ENCODE measurements at places on chromosomes 1 and 21.

- DNase-seq = no peak
Measured at GRCh38 chr1:3702528-3702927, 49.7 kb upstream of the CCDC27 start.

- no peak for DNase-seq
Measured at GRCh38 chr1:170067253-170067819, 7.2 kb downstream of the KIFAP3 start.

DNA sequence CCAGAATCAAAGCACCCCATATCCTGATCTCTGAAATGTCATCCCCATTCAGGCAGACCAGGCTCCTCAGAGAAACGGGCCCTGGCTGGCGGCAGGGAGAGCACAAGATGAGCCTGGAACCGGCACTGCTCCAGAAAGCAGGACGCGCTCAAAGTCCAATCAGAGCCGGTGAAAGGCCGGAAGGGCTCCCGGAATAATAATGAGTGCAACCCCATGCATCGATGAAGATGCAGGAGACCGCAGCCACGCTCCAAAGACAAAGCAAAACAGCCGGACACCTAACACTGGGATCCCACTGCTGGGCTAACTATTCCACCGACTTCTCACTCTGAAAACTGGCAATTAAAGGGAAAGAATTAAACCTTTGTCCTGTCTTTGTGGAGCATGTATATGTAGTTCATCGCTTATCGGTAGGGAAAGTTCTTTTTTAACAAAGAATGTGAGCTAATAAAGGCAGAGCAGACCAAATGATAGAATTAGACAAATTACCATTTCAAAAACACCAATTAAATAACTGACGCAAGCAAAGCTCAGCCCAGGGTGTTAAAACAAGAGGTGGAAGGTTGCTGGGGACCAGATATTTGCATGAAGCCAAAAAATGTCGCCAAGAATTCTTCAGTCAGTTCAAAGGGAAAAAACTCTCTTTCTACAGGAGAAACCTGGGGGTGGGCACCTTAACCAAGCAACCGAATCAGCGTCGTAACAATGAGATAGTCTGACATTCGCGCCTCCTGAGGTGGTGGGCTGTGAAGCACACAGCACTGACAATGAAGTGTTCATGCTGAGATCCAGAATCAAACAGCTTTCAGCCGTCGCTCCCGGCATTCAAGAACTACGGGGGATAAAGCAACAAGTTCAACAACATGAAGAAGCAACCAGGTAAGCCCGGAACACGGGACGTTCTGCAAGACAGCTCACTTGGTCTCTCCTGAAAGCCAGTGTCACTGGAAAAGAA, 95.2 kb downstream of the NPHP4 start:
- no peak for DNase-seq

DNA sequence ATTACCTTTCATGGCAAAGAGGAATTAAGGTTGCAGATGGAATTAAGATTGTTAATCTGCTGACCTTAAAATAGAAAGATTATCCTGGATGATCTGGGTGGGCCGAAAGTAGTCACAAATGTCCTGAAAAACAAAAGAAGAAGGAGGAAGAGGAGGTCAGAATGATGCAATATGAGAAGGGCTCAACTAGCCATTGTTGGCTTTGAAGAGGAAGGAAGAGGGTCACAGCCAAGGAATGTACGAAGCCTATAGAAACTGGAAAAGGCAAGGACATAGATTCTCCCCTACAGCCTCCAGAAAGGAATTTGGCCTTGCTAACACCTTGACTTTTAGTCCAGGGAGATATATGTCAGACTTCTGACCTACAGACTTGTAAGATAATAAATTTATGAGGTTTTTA, 39.4 kb upstream of the FMOD start:
- no peak for DNase-seq

DNA sequence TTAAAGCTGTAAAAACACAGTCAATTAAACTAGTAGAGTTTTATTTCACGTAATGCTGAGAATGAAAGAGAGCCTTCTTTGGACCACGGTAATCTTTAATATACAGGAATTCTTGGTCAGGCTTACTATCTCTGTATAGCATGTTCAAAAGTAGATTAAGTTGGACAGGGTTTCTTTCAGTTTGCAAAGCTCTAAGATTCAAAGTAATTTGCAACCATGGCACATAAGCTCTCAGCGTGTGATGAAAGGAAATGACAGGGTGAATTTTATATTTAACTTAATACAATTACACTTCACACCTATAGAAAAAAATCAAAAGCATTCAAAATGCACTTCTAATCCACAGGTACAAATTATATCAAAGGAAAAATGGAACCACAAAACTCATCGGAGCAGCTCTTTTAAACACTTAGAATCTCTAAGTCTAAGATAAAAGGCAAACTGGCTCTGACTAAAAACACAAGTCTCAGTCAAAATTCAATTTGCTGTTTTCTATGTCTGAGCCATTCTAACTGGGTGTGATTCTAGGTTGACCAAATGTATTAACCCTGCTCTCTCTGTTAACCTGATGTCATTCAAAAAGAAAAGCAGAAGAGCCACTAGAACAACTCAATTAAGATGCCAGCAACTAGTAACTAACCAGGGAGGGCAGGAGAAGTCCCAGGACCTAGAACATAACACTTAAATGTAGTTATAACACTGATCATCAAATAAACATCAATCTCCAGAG, 147.7 kb downstream of the RERE start:
- no peak for DNase-seq

DNA sequence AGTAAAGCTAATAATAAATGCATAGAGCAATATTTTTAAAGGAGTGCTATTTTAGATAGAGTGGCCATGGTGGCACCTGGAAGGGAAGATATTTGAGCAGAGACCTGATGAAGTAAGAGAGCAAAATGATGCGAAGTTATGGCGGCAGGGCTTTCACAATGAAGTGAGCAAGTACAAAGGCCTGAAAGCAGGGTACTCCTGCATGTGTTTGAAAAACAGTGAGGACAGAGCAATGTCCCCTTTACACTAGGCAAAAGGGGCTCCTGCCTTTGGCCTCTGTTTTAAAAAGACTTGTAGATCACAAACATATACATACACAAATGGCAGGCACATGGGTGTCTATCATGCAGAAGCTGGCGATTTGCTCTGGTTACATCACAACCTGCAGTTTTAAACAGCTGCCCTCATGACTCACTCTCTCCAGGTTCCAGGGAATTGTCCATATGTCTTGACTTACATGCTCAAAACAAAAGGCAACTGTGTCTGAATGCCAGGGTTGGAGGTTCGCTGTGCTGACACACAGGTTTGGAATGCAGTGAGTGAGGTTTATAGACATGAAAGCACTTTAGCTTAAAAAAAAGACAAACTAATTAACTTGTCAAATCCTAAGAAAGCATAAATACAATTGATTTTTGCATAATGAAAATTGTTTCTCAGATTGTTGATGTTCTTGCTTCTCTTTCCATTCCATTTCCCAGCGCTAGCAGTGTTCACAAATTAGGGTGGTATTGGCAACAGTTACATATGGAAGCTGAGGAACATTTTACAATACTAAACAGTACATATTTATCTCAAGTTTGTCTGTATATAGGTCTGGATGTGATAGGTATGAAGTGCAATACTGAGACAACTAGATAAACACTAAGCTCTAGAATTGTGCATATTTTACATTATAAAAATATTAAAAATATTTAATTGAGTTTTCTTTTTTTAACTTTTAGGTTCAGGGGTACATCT, 313.9 kb downstream of the BARHL2 start:
- no peak for DNase-seq

GRCh38 chr1:47565092-47565491, 127.2 kb downstream of the FOXD2 start:
- DNase-seq = no peak

- no peak for DNase-seq
Measured at GRCh38 chr1:177092001-177092400, 72.5 kb downstream of the ASTN1 start.

DNA sequence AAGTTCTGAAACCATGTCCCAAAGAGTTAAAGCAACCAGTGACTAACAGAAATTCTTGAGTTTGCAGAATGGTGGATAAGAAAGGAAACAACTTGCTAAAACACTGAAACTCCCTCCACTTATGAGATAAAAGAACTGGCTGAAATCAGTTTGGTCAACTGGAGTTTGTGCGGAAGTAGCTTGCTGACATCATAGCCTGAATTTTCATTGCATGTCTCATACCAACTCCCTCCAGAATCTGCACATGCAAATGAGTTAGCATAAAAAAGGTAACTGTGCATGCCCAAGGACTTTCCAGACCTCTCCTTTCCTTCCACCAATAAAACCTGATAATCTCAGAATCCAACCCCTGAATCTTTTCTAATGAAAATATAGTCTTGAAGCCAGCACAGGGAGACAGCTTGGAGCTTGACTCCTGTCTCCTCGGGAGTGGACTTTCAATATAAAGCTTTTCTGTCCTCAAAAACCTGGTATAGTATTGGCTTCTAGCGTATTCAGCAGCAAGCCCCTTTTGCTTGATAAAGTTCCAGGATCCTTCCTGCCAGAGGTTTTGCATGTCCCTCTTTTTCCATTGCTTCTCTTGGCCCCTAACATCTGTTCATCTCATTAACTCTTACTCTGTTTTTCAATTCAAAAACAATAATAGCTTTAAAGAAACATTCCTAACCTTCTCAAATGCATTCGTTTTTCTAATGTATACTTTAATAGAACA, 785.8 kb upstream of the ADGRL4 start:
- DNase-seq = no peak

DNA sequence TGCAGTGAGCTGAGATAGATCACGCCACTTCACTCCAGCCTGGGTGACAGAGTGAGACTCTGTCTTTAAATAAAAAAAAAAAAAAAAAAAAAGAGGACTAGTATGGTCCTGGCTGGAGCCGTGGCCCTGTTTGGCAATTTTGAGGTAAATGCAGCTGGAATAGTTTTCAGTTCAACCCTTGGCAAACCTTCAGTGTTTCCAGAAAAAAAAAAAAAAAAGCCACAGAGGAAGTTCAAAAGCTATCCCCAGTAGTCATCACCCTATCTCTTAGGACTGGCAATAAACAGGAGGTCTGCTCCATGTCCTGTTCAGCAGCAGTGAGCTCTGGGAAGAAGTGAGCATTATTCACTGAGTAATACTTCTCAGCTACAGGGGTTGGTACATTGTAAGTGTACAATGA, 56.8 kb upstream of the ERRFI1 start:
- no peak for DNase-seq

DNA sequence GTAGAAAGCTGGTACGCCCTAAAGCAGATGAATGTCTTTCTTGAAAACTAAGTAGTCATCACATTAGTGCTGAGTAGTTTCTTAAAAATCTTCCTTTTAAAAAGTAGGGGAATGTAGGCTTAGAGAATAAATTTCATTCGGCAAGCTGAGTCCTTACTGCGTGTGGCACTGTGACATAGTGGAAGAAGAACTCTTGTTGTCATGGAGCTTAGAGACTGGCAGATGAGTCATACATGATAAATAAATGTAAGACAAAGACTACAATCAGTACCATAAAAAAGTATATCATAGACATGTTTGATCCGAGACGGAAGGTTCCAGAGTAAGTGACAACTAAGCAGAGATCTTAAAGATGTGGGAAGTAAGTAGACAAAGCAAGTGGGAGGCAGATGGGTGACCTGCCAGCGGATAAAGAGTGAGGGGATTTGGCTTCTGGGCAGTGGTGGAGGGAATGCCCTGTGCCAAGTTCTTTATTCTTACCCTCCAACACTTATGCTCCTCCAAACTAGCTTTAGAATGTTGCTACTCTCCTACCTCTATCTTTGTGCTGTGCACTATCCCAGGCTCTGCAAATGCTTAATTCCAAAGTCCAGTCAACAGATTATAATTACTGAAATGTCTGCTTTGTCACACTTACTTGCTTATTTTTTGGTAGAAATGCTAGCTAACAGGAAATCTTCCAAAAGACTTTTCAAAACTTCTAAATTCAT, 608.5 kb upstream of the USP24 start:
- DNase-seq = no peak

- DNase-seq = no peak
Measured at GRCh38 chr1:187933562-187934419, 1105.0 kb downstream of the PLA2G4A start.

GRCh38 chr1:58773406-58773840, 10.4 kb downstream of the JUN start:
- DNase-seq = no peak

- no peak for DNase-seq
Measured at GRCh38 chr1:215052256-215053015, 30.1 kb upstream of the KCNK2 start.

DNA sequence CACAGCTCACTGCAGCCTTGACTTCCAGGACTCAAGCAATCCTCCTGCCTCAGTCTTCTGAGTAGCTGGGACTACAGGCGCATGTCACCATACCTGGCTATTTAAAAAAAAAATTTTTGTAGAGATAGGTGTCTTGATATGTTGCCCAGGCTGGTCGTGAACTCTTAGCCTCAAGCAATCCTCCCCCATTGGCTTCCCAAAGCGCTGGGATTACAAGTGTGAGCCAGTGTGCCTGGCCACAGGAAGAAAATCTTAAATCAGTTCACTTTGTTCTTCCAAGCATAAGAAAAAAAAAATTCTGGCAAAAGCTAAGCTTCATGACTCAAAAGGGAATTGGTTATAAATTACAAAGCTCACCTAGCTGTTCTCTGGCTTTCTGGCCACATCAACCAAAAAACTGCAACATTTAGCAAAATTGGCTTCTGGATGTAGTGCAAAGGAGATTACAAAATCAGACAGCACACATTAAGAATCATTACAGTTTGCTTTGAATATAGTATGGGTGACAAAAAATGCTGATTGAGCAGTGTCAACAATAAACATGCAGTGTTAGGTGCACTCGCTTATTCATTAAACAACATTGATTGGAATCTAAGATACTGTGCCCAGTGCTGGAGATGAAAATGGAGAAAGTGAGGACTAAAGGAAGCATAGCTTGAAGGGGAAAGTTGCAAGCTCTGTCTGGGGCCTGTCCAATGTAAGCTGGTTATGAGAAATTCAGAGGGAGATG, 76.7 kb downstream of the KCTD3 start:
- no peak for DNase-seq

DNA sequence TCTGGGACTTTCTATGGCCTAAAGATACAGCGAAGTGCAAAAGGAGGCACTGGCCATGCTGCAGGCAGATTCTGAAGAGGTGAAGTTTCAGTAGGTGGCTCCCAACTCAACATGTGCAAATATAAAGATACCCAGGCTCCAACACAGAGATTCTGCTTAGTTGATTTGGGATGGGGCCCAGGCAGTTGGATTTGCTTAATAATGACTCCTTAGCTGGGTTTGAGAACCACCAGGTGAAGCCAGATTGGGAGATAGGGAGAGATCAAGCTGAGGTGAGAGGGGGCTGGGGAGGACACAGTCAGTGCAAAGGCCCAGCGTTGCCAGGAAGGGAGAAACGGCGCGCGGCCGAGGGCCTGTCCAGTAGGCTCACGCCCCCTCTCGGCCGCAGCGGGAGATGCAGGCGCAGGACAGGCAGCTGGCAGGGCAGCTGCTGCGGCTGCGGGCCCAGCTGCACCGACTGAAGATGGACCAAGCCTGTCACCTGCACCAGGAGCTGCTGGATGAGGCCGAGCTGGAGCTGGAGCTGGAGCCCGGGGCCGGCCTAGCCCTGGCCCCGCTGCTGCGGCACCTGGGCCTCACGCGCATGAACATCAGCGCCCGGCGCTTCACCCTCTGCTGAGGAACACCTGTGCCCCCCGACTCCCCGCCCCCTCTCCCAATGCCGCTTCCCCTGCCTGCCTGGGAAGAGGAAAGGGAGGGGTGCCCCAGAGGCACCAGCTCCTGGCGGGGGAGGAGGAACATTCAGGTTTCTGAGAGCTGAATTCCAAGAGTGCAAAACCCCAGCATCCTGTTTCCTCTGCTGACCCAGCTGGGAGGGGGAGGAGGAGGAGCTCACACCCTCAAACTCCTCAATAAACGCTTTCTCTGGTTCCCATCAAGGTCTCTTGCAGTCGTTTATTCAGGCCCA, 1.2 kb downstream of the FAM167B start:
- no peak for DNase-seq

GRCh38 chr1:37513795-37514349, 694 bp downstream of the MEAF6 start:
- no peak for DNase-seq
